ENCODE measurements at places on chromosomes 7 and 10.

GRCh38 chr10:50600831-50601477 is 22.8 kb downstream of the SGMS1 start:
- no peak for DNase-seq

GRCh38 chr7:135162382-135163001 is 8.0 kb downstream of the CYREN start:
- no peak for DNase-seq

- no peak for DNase-seq
Observed at GRCh38 chr7:38973760-38974159, 3.9 kb upstream of the POU6F2 start.

DNA sequence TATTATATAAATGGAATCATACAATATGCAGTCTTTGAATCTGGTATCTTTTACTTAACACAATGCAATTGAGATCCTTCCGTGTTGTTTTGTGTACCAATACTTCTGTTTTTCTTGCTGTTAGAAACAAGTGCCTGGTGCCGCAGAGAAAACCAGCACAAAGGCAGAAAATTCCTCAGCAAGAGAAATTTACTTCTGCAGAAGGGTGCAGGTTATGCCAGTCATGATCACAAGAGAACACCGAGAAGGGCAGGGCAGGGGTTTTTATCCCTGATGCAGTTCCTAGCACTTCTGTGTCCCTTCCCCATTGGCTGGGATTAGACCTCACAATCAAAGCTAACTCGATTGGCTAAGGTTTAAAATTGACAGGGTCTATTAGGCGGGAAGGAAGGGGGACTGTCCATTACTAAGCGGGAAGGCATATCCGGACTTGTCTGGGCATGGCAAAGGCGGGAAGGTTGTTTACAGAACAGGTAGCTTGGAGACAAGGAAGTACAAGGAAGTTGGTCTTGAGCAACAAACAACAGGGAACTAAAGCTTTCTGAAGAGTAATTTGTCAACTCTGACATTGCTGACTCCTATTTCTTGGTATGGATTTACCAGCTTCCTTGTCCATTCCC is 2.4 kb upstream of the ZNF33B start:
- DNase-seq: no peak

- no peak for DNase-seq
Observed at GRCh38 chr7:34090816-34091215, 185.5 kb downstream of the BMPER start.

- no peak for DNase-seq
Observed at GRCh38 chr7:99563650-99564049, 5.2 kb downstream of the ZNF655 start.

GRCh38 chr7:102434039-102434486 is 688 bp downstream of the ORAI2 start:
- DNase-seq: no peak

DNA sequence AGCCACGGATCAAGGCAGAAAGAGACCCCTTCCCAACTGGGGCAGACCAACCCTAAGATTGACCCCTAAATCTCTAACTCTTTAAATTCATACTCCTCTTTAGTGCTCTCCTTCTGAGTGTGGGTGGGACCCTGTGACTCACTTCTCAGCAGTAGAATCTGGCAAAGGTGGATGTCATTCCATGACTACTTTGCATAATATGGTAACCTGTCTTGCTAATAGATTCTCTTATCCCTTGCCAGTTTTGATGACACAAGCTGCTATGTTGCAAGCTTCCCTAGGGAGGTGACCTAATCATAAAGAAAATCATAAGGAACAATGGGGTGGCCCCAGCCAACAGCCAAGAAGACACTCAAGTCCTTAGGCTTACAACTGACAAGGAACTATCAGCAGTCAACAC is 155.4 kb upstream of the VWC2 start:
- DNase-seq: no peak

GRCh38 chr10:123639131-123639530 is 27.0 kb upstream of the GPR26 start:
- DNase-seq: no peak
